Large intestine (tissue), 12 donors: ENCODE measurements at places on chromosomes 5 and 9. TPM values are rescaled to one million over a fixed set of nuclear protein-coding genes. Genes with fewer than 3 reads are reported as not detected.

Gene KLF4
- polyA plus RNA-seq, result 100 TPM

Gene PCDHGB7
- 3.6 TPM for polyA plus RNA-seq

Gene CORO2A
- 57.6 TPM for polyA plus RNA-seq

Gene TOR2A
- polyA plus RNA-seq, result 16.5 TPM

Gene OBP2B
- not detected for polyA plus RNA-seq

Gene C1QTNF3
- 35.6 TPM for polyA plus RNA-seq

Gene CARD6
- polyA plus RNA-seq, result 3.4 TPM

Gene CNTFR
- polyA plus RNA-seq, result 15.9 TPM

Gene TRIM36
- 2.6 TPM for polyA plus RNA-seq

Gene RLN2
- 0.22 TPM for polyA plus RNA-seq

Gene SPINK7
- 0.06 TPM for polyA plus RNA-seq

Gene SLC25A48
- 0.54 TPM for polyA plus RNA-seq

Gene STPG3
- polyA plus RNA-seq, result 3.4 TPM

Gene TAF11L5
- not detected for polyA plus RNA-seq

Gene KCNN2
- polyA plus RNA-seq, result 0.48 TPM

Gene SLC34A3
- 36.9 TPM for polyA plus RNA-seq
